ENCODE measurements at places on chromosomes 1 and 21.

DNA sequence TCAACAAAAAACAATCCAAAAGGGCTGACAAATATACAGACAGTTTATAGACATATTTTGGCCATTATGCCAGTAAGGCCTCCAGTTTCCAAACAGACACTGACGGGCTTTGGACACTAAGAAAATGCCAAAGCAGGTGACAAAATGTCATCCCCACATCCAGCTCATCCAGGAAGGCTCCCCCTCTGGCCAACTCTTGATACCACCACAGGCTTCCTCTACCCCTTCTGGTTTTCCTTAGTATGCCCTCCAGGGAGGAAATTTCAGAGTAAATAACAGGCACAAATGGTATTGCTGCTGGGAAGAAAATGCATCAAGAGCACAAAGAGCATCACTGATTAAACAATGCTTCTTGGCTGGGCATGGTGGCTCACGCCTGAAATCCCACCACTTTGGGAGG is 225.3 kb downstream of the VAV3 start:
- DNase-seq: no peak

- no peak for DNase-seq
Measured at GRCh38 chr21:36524477-36524876, 44.6 kb upstream of the CLDN14 start.

- peak; percentile 50 for DNase-seq
Measured at GRCh38 chr1:184296466-184297243, 90.2 kb upstream of the C1orf21 start.

DNA sequence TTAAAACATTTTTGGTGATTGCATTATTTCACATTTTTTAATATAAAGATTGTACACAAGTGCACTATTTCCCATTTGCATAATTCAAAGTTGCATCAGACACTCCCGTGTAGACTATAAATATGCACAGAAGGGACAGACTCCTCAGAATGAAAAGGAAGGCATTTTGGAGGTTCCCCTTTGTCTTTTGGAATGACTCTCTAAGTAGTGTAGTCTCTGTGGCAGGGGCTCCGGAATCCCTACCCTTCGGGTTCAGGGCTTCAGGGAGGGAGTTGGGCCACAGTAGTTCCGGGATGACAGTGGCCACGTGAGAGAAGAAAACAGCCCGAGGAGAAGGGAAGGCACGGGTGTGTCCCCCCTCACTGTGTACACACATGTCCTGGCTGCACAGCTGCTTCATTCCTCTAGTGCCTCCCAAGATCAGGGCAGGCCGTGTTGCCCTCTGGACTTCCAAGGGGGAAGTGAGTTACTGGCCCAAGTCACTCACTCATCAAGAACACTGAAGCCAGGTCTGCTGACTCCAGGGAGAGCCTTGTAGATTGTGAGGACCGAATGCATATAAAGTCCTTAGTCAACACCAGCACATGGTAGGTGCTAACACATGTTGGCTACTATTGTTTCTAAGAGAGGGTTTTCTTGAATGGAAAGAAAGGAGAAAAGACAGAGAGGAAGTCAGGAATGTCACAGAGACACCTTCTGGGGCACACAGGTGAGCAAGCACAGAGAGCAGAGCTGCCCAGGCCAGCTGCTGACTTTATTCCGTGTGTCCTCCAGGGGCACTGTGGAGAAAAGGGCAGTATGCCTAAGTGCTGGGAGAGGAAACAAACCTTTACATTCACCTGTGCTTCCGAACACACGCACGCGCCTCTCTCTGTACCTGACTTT is 39.8 kb downstream of the LHX4 start:
- DNase-seq: no peak

DNA sequence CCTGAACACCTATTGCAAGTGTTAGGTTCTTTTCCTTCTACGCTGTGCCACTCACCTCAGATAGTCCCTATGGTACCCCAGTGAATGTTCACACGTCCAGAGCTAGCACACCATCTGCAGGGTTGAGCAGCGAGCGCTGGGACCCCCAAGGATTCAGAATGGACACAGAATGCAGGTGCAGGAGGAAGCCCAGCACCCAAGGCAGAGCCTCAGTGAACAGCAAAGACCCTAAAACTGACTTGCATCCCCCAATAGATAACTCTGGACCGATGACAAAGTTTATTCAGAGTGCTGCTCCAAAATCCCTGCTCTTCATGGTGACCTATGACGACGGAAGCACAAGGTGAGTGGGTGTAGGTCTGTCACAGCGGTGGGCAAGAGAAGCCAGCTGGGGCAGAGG is 15.1 kb upstream of the MX2 start:
- DNase-seq: no peak

DNA sequence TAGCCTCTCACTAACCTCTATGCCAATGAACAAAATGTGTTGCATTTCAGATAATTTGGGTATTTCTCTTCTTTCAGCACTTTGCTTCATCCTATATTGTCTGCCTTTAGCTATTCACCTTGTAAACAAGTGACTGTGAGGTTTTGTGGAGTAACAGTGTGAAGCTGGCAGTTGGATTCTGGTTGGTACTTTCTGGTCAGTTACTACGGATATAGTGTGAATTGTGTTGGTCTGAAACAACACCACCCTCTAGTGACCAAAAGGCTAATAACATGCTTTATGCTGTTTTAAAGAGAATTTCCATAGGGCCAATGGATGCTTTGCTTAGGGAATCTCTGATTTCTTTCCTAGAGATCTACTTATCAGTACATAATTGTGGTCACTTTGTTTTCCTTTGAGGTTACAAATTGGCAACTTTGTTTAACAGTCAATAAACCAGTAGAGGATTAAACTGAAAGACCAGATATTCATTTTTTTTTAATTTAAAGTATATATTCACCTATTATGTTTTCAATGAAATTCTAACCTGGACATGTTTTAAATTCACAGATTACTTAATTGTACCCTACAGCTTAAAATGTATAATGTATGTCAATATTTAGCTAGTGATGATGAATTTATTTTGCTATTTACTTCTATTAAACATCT is 2.5 kb upstream of the PTGER3 start:
- DNase-seq: no peak

- no peak for DNase-seq
Measured at GRCh38 chr1:38962113-38962512, 20.5 kb upstream of the RHBDL2 start.

- peak; percentile 34 for DNase-seq
Measured at GRCh38 chr1:181789395-181789794, 272.1 kb downstream of the ZNF648 start.

All from kidney (tissue), 22 donors.